Tongue (tissue), 3 donors: ENCODE measurements at places on chromosomes 4 and X.
A peak's percentile ranks its signal among the peaks of the same experiment; 100 is the strongest.

DNA sequence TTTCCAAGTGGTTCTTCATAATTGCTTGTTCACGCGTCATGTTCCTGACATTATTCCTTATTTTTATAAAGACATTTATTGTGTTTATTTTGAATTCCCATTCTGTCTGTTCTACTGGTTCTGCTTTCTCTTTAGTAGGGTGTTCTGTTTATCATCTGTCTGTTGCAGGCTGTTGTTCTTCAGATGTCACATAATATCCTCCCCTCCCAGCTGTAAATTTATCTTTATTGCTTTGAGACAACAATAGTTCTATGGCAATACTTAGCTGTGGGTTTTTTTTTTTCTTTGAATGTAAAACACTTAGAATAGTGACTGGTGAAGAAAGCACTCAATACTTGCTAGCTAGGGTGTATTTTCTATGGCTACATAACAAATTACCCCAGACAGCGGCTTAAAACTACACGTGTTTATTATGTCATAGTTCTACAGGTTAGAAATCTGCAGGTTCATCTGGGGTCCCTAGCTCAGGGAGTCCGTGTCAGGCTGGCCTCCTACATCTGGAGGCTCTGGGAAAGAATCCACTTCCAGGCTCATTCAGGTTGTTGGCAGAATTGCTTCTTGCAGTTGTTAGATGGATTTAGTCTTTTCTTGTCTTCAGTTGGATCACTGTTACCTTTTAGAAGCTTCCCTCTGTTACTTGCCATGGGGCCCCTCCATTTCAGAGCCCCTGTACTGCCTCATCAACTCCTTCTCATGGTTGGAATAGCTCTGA is 63.4 kb upstream of the ENPEP start:
- peak; percentile 55 for DNase-seq

DNA sequence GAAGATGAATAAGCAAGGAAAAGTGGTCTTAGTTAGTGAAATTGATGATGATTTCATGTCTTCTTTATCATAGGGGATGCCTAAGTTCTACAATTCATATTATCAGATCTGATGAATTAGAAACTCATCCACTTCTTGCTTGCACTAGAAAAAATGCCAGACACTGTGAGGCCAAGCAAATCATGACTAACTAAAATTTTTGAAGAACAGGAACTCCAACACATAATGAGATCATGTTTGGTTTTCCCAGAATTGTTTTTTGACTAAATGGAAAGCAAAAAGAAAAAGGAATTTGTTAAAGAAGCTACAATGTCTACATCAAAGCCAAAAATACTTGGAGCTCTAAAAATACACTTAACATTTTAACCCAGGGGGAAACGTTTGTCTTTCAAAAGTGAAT is 120.4 kb downstream of the ARSF start:
- DNase-seq: no peak

- DNase-seq: no peak
Observed at GRCh38 chr4:54556051-54556450, 101.7 kb upstream of the KIT start.

DNA sequence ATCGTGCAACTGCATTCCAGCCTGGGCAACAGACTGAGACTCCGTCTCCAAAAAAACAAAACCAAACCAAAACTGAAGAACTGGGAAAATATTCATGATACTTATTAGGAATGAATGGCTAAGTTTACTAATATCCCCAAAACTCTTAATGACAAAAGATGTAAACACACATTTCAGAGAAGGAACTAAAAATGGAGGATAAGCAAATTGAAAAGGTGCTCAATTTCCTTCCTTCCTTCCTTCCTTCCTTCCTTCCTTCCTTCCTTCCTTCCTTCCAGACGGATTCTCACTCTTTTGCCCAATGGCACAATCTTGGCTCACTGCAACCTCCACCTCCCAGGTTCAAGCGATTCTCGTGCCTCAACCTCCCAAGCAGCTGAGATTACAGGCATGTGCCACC is 44.4 kb upstream of the CDKN2AIP start:
- no peak for DNase-seq

- DNase-seq: peak; percentile 49
Observed at GRCh38 chrX:132876523-132877338, 81.7 kb downstream of the HS6ST2 start.

DNA sequence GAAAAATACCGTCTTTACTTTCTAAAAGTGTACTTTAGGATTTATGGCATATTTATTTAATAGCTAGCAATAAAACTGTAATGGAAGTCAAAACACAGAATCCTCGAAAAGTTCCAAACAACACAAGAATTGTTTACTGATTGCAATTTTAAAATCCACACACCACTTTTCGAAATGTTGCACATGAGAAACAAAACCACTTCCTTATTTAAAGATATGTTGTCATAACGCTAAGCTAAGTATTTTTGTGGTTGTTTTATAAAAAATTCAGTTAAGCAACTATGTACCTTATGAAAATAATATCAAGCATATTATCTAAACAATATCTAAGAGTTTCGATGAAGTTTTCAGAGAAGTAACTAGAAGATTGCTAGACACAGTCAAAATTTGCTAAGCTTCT is 344 bp downstream of the TMPRSS11D start:
- no peak for DNase-seq

DNA sequence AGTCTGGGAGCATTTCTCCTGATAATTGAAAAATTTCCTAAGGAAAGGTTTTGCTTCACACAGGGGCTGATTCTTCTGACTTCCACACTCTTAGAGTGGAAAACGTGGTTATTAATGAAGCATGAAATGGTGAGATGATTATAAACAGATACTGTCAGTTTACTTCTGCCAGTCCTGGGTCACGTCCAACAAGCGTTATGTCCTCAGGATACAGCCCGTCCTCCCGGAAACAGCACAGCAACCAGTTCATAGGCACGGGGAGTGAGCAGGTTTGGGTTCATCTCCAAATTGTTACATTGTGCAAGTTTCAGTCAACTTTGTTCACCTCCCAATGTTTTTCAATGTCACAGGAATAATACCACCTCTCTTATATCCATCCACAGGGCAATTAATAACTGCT is 98.8 kb downstream of the NPNT start:
- DNase-seq: no peak

- DNase-seq: peak; percentile 21
Observed at GRCh38 chr4:4541040-4541631, 712 bp downstream of the STX18 start.

- DNase-seq: no peak
Observed at GRCh38 chrX:115234461-115234860, 565 bp upstream of the LRCH2 start.

- DNase-seq: peak; percentile 16
Observed at GRCh38 chr4:154559494-154560418, 3.1 kb upstream of the FGB start.

GRCh38 chr4:18582841-18583240 is 561.3 kb upstream of the LCORL start:
- DNase-seq: no peak

DNA sequence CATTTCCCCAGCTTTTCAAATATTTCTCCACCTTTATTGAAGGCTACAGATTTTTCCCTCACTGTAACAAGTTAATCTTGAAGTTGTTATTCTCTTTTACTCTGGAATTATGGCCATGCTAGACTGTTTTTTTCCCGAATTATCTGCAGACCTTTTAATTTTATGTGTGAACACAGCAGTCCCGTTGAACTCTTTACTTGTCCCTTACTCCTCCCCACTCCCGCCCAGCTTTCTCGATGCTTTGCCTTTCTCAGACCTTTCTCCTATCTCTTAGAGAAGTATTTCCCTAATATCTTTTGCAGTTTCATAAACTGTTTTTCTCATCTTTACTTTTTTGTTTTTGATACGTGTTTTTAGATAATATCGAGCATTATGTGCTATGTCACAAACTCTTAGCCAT is 776 bp downstream of the CEP44 start:
- DNase-seq: no peak

GRCh38 chrX:46694549-46694948 is 64.4 kb downstream of the SLC9A7 start:
- DNase-seq: no peak

GRCh38 chrX:9730078-9730477 is 35.6 kb downstream of the GPR143 start:
- no peak for DNase-seq
